ENCODE measurements at places on chromosomes 7 and 10. TPM values are rescaled to one million over a fixed set of nuclear protein-coding genes. Genes with fewer than 3 reads are reported as not detected.

The MSS51 gene
- polyA plus RNA-seq: 0.60 TPM

The TMEM248 gene
- 22.2 TPM for polyA plus RNA-seq

The GAD2 gene
- not detected for polyA plus RNA-seq

GRCh38 chr7:131501930-131502685 lies 54.3 kb downstream of the PODXL start:
- no peaks in the 10 kb centered on the region for H3K27me3 ChIP-seq
- H3K4me3 ChIP-seq: no peak overlapping the region
- DNase-seq: no peak
- peaks cover 7% of the 10 kb centered on the region for H3K4me1 ChIP-seq

- H3K27ac ChIP-seq: no peak overlapping the region
- no peak for DNase-seq
- no peaks in the 10 kb centered on the region for H3K4me1 ChIP-seq
- H3K27me3 ChIP-seq: no peaks in the 10 kb centered on the region
- H3K36me3 ChIP-seq: no peaks in the 10 kb centered on the region
Measured at GRCh38 chr7:104275900-104276299, 52.5 kb upstream of the LHFPL3 start.

- H3K27me3 ChIP-seq: no peaks in the 10 kb centered on the region
- H3K4me3 ChIP-seq: no peak overlapping the region
- no peak overlapping the region for H3K27ac ChIP-seq
Measured at GRCh38 chr10:125026974-125027735, 85.2 kb downstream of the ZRANB1 start.

DNA sequence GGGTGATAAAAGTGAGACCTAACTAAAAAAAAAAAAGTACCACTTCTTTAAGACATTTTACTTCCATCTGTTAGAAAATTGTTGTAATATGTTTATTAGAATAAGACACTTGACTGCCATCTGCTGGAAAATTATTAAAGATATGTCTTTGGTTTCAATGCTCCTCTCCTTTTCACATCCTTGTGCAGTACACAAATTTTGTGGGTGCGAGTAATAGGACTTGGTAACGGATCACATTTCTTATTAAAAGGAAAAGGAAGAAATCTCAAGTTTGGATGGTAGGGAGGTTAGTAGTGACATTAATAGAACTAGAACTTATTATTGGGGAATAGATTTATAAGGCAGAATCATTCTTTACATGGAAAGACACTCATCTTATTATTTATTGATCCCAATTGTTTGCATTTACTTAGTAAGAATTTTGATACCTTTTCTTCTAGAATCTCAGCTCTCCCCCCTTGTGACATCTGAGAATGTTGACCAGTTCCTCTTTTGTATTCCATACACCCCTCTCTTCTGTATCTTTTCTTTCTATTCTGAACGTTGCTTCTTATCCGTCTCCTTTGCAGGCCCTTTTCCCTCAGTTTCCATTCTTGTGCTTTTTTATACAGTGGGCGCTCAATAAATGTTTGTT lies 43.0 kb upstream of the RPA3 start:
- no peaks in the 10 kb centered on the region for H3K27me3 ChIP-seq
- peaks cover 37% of the 10 kb centered on the region for H3K4me1 ChIP-seq
- DNase-seq: no peak
- no peaks in the 10 kb centered on the region for H3K36me3 ChIP-seq
- H3K4me3 ChIP-seq: no peak overlapping the region
- peak overlapping the region; percentile 58 for H3K27ac ChIP-seq

Data from sigmoid colon (tissue), 7 donors.